ENCODE measurements at places on chromosomes 2 and 18.
A peak's percentile ranks its signal among the peaks of the same experiment; 100 is the strongest.

GRCh38 chr2:196182439-196183171 is 11.2 kb upstream of the STK17B start:
- DNase-seq: no peak

DNA sequence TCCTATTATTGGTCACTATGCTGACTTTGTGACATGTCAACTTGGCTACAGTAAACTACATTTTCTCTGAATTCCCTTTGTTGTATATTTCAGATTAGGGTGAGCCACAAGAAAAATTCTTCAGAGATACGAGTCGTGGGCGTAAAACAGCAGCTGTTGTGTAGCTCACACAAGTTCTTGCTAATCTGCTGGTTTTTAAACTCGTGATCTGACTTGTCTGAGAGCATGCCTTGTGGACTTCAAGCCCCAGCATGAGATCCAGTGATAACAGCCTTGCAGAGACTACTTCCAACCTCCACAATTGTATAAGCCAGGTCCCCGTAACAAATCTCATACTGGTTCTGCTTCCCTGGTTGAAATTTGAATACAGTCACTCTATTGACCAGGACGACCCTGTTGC is 259.8 kb upstream of the LYPD1 start:
- no peak for DNase-seq

GRCh38 chr2:161160226-161161073 is at the start of gene TANK:
TANK (plus strand) TSS chr2:161160428; CDS start chr2:161179663, 19,235 bp downstream.
- DNase-seq: peak; percentile 92

GRCh38 chr2:26325851-26326250 is 20.1 kb upstream of the SELENOI start:
- peak; percentile 43 for DNase-seq

DNA sequence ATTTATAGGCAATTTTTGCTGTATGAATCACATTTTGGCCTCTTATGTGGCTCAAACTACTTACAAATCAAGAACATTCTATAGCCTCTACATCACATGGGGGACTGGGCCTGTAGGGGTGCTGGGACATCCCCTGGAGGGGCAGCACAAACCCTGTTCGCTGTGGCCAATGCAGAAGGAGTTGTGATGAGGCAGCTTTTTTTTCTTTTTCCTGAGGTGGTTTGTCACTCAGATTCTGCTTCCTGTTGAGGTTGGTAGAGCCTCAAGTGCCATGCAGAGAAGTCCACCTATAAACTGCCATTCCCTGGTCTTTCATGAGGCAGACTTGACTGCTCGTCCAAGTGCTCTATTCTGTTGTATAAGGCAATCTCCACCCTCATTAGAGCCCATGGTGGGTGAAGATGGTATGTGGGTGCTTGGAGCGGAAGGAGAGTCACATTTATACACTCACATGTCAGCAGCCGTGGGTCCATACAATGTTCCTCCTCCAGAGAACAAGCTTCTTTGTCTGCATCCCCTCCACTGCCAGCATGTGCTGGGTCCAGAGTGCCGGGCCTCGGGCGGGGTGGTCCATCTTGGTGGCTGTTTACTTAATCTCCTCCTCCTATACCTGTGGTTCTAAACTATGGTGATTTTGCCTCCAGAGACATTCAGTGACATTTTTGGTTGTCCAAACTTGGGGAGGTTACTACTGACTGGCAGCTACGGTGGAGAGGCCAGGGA is 120.3 kb downstream of the ACOXL start:
- no peak for DNase-seq

- no peak for DNase-seq
Measured at GRCh38 chr2:176324862-176325261, 55.6 kb downstream of the MTX2 start.

DNA sequence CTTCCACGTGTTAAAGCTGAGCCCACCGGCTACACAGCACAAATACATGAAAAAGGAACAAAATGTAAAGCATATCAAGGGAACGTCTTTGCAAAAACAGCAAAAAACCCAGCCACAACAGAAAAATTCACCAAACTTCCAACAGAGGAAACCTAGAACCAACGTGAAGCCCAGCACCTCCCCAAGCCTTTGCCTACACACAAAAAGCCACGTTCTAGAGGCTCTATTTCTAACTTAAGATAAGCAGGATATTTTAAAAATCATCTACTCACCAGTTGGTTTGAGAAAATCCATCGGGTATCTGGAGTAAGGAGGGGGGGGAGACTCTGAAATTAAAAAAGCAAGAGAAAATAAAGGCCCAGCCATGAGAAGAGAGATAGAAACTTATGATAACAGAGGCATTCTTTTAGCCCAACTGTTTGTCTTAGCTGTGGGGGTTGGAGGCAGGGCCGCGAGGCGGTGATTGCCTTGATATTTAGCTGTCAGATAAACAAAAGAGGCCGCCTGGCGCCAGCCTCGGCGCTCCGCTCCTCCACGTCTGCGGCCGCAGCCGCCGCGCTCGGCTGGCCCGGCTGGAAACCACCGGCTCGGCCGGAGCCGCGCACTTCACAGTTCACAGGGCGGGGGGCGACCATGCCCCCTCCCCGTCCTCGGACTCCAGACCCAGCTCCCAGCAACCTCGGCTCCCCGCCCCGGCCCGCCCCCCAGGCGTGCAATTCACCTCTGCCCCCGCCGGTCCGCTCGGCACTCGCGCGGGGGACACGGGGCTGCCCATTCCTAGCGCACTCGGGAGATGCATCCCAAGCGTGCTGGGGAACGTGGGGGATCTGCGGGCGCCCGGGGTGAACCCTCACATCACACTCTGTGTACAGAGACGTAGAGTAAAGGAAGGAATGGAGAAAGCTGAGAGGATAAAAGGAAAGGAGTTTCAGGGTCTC is 2.4 kb downstream of the SMAD7 start:
- DNase-seq: peak; percentile 78

- no peak for DNase-seq
Measured at GRCh38 chr2:65605743-65606058, 173.3 kb upstream of the SPRED2 start.

- no peak for DNase-seq
Measured at GRCh38 chr2:86358957-86359356, 21.5 kb upstream of the REEP1 start.

DNA sequence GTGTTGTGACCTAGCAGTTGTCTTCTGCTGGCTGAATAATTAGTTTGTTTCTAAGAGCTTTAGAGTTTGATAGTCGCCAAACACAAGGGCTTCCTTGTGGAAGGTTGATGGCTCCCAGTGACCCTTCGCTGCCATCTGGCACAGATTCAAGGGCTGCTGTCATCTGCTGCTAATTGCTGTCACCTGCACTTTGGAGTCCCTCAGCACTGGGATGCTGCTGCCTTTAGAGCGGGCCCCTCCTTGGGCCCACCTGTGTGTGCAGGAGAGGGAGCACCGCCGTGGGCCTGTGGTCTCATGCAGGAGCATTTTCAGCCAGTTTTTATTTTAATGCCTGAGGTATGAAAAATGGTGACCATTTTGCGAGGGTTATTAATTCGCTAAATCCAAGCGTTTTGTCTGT is 154.0 kb upstream of the NFATC1 start:
- no peak for DNase-seq

- no peak for DNase-seq
Measured at GRCh38 chr2:65922794-65923193, 490.4 kb upstream of the SPRED2 start.

GRCh38 chr2:230781130-230781797 is 68.6 kb downstream of the CAB39 start:
- DNase-seq: peak; percentile 40

DNA sequence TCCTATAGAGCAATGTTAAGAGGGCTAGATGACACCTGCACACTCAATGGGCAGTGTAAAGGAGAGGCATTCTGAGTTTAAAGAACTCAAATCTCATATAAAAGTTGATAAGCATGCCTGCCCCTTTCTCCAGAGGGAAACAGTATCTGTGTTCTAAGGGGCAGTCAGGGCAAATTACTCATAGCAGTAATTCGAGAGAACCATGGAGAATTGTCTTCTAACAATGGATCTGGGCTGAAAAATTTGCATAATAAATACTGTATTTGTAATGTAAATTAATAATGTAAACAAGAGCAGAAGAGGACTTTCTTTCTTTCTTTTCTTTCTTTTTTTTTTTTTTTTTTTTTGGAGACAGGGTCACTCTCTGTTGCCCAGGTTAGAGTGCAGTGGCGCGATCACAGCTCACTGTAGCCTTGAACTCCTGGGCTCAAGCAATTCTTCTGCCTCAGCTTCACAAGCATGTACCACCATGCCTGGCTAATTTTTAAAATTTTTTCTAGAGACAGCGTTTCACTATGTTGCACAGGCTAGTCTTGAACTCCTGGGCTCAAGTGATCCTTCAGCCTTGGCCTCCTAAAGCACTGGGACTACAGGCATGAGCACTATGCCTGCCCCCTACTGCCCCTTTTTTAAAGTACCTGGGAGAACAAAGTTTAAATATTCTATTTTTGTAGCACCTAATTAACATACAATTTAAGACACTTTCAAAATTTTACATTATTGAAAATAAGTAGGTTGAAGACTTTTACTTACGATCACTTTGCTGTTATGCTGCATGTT is 70.6 kb downstream of the OTX1 start:
- no peak for DNase-seq

DNA sequence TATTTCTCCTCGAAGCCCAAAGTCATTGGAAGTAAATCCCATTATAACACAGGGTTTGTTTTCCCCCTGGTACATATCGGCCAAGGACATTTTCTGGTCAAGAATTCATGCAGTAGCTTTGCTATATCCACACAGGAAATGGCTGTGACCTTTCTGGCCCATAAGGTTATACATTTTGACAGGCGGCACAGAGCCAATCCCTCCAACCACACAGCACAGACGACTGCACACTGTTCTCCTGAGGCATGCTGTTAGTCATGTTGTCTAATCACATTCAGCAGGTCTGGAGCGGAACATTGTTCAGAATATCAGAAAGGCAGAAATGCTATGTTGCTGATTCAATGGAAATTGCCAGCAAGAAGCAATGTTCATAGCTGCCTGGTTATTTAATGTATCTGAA is 742.3 kb upstream of the SLC8A1 start:
- peak; percentile 90 for DNase-seq

- no peak for DNase-seq
Measured at GRCh38 chr18:48813833-48814489, 136.8 kb downstream of the SMAD7 start.

DNA sequence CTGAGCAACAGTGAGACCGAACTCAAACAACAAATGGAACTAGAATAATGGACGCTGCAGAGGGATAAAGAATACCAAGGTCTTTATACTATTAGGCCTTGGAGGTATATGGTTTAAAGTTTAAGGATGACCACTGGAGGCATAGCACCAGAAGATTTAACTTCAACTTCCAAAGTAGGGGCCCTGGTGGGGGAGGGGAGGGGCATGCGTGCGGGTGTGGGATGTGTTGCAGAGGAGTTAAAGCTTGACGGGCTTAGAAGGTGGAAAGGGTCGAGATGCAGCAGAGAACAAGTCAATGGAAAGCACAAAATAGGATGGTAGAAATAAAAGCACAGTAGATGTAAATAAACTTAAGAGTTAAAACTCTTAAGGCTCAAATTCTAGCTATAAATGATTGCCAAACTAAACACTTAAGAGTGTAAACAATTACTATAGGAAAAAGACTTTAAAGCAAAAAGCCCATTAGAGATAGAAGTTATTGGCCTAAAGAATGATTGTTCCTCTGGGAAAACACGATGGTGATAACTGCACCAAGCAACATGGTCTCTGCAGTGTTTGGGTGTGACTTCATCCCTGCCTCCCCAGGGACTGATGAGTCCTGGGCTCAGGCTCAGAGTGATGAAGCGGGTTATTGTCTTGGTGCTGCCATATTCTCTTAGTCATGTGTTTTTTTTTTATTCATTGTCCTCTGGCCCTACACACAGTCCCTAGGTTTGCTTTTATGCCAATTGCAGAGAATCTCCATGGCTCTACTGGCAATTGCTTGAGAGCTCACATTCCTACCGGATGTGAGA is 13.0 kb downstream of the RRM2 start:
- DNase-seq: peak; percentile 41

GRCh38 chr2:122643725-122644329 is 888.4 kb downstream of the TSN start:
- peak; percentile 71 for DNase-seq

DNA sequence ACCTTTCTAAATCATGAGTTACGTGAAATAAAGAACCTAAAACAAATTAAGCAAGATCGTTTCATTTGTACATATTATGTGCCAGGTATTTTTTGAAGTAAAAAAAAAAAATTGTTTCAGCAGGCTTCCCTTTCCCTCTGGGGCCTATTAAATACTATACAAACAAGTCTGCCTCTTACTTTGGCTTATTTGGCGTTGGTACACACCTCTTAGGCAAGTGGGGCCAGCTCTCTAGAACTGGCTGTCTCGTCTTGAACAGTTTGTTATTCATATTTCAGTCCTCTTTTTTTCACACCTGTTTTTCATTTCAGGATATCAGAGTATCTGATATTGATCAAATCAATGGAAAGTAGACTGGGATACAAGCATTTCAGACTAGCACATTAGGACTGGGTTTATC is 27.4 kb upstream of the PPP3R1 start:
- DNase-seq: no peak

- DNase-seq: peak; percentile 23
Measured at GRCh38 chr2:71223767-71224333, 3.1 kb downstream of the PAIP2B start.

DNA sequence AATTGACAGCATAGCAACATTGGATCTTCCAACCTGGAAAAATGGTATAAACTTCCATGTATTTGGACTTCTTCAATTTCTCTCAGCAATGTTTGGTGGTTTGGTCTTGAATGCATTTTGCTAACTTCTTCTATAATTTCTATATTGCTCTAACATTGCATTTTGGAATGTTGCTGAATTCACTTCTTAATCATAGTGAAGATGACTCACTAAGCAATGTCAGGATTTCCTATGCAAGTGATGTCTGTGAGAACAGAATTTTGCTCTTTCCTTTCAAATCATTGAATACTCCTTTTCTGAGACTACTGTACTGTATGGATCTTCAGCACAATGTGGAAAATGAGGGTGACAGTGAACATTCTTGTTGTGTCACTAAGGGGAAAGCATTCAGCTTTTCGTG is 28.9 kb upstream of the CDH19 start:
- no peak for DNase-seq

DNA sequence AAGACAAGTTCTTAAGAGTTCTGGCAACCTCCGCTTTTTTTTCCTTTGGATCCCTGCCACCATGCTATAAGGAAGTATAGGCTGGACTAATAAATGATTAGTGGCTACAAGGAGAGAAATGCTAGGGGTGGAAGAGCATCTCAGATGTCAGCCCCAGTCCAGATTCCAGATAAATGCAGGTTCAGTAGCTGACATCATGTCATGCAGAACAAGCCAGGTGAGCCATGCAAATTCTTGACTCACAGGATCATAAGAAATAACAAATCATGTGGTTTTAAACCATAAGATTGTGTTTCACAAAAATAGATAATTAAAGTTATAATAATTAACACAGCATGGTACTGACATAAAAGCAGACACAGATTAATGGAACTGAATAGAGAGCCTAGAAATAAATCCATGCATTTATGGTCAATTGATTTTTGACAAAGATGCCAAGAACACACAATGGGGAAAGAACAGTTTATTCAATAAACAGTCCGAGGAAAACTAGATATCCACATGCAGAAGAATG is 152.9 kb upstream of the SESTD1 start:
- DNase-seq: no peak

Measured in astrocyte of the spinal cord (primary cell).